ENCODE measurements at places on chromosomes 5 and 9.

GRCh38 chr5:64789457-64789856 is 20.7 kb downstream of the CWC27 start:
- no peak for DNase-seq

GRCh38 chr5:81533629-81534405 is 139.9 kb upstream of the ACOT12 start:
- no peak for DNase-seq

- DNase-seq, result no peak
Observed at GRCh38 chr9:133788045-133788818, 50.1 kb upstream of the SARDH start.

DNA sequence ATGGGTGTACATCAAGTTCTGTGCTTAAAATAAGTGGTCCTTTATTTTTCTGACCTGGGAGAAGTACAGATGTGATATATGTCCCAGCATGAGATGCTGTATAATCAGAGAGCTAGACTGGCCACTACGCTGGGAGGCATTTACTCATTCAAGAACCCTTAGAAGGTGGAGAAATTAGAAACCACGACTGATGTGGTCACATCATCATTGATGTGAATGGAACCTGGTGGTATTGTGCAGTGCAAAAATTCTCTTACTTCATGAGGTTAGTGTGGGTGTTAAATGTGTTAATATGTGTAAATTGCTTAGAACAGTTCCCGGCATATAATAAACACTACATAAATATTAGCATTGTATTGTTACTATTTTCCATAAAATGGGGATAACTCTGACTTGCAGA is 69.5 kb upstream of the CKMT2 start:
- DNase-seq, result no peak

DNA sequence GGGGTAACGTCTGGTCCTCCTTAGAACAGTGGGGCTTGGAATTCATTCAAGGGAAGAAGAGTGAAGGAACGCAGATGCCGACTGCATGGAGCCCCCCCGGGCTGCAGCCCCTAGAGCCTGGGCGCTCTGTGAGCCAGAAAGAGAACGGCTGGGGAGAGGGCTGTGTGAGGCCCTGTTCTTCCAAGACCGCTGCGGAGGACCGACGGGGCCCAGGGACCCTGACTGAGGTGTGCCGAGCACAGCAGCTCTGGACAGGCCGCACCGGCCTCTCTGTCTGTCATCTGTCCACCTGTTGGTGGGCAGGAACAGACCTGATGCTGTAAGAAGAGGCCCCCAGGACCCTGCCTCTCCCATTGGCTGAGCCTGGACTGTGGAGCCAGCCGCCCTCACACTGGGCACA is 7.7 kb upstream of the NOTCH1 start:
- no peak for DNase-seq

- no peak for DNase-seq
Observed at GRCh38 chr5:40041452-40041851, 616.7 kb upstream of the DAB2 start.

DNA sequence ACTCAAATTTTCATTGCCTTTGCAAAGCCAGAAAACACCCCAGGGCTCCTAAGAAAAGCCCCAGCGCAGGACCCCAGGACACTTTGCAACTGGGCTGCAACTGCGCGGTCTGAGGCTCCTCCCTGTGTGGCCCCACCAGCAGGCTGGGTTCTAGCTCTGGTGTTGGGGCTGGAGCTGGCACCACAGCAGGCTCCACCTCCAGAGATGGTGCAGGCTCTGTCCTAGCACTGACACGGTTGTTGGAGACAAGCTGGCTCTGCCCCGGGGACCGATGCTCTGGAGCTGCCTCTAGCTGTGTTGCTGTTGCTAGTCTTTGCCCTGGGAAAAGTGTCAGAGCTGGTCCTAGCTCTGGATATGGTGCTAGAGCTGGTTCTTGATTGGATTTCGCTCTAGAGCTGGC is 13.6 kb downstream of the LCN10 start:
- DNase-seq, result no peak

- peak; percentile 11 for DNase-seq
Observed at GRCh38 chr9:115035841-115036612, 81.9 kb downstream of the TNC start.

DNA sequence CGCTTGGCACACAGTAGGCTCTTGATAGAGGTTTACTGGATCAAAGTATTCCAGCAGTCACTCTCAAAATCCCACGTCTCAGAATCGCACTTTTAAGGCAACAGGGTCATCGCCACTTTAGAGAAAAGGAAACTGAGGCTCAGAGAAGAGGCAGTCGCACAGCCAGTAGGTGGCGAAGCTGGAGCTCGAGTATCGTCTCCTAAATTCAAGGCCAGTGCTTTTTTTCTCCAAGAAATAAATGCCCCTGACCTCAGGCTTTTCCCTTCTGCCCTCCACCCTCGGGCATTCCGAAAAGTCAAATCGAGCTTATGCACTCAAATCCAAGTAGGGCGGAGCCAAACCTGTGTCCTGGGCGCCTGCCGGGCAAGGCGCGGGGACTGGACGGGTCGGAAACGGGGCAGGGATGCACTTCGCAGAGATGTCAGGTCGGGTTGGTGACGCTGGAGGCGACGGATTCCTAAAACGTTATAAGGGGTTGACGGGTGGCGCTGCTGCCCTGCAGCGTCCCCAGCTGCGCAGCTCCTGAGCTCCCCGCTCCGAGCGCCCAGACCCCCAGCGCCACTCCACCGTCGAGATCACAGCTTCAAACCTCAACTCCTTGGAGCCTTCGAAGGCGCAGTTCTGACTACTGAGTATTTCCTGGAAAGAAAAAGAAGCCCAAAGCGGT is 4.7 kb upstream of the FOXB2 start:
- no peak for DNase-seq

GRCh38 chr9:136552117-136552703 is 6.4 kb upstream of the NOTCH1 start:
- DNase-seq, result no peak

DNA sequence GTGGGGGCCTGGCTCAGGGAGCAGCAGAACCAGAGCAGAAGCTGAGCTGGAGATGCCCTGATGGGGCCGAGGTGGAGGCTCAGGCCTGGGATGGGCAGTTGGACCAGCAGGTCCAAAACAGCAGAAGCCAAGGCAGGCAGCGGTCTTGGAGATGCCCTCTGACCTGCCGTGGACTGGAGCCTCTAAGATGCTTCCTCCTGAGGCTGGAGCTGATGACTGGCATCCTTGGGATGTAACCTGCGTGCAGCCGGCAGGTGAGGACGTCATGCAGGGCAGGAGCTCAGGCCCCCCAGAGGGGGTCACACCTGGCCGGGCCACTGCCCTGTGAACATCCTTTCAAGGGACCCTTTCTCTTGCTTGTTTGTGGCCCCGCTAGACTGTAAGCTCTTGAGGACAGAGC is 162.0 kb downstream of the RGS3 start:
- DNase-seq, result no peak

DNA sequence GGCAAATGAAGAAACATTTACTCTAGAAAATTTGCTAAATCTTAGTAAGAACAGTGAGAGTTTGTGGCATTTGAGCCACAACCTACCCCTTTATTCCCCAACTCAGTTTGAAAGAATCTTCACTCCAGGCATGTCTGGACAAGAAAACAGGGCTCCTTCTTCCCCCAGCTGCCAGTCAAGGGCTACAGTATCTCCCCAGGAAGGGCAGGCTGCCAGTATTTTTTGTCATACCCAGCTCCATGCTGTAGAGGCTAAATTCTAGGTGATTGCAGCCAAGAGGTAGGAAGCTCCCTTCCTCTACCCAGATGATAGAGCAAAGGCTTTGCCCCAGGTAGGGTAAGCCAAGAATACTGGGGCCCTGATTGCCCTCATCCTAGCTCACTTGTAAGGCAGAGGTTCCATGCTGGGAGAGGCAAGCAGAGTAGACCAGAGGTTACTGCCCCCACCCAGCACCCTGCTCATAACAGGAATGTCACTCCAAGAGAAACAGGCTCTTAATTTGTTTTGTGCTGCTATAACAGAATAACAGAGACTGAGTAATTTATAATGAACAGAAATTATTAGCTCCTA is 20.0 kb upstream of the GRPEL2 start:
- DNase-seq, result no peak

DNA sequence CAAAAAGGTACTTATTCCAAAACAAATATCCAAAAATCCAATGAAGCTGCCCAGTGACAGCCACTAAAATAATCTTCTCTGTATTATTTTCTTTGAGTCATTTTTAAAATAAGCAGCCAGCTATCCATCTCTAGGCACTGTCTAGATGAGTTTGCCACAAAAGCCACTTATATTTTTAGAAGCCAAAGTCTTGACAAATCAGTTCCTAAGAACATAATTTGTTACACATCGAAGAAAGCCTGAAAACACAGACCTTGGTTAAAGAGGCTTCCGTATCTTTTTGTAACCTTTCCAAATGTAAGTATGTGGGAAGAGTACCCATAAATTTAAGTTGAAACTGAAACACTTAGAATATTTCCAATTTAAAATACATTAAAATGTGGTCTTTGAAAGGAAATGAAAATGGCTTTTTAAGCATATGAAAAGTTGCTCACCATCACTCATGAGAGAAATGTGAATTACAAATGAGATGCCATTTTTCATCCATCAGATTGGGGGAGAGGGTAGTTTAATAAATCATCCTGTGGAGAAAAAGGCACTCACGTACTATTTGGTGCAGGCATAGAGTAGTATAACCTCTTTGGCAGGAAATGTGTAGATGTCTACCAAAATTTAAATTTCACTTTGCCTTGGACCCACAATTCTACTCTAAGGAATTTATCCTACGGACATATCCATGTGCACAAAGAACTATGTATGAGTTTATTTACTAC is 180.4 kb downstream of the MLLT3 start:
- no peak for DNase-seq

DNA sequence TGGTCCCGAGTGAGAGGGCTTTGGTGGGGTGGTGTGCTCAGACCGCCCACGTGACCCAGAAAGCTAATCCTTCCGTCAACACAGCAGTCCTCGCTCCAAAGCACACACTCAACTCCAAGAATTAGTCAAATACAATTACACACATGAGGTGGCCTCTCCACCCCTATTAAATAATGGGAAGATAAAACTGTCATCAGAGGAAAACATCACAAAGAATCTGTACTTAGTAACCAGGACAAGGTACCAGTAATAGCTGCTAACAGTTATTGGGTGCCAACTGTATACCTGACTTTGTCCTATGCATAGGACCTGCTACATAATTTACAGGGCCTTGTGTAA is 222.8 kb downstream of the HSPA4 start:
- no peak for DNase-seq

DNA sequence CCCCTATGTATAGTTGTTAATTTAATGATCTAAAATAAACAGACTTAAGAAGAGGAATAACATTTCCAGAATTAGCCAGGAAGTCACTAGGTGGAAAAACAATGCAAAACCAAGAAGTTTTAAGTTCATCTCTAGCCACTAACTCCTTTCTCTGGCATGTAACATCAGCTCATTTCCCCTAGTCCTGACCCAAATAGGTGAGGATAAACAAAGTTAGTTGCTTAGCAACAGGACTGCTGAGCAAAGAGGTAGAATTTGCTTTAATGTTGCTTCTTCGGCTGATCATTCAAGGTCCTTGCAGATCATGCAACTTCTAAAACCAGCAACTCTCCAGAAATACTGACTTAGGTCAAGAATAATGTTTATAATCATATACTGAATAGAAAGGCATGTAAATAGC is 675.8 kb downstream of the CETN3 start:
- DNase-seq, result no peak

GRCh38 chr5:86795659-86796058 is 177.9 kb downstream of the COX7C start:
- no peak for DNase-seq

- DNase-seq, result no peak
Observed at GRCh38 chr5:15383469-15383868, 116.5 kb upstream of the FBXL7 start.

GRCh38 chr5:68548959-68549676 is 333.6 kb downstream of the PIK3R1 start:
- no peak for DNase-seq

DNA sequence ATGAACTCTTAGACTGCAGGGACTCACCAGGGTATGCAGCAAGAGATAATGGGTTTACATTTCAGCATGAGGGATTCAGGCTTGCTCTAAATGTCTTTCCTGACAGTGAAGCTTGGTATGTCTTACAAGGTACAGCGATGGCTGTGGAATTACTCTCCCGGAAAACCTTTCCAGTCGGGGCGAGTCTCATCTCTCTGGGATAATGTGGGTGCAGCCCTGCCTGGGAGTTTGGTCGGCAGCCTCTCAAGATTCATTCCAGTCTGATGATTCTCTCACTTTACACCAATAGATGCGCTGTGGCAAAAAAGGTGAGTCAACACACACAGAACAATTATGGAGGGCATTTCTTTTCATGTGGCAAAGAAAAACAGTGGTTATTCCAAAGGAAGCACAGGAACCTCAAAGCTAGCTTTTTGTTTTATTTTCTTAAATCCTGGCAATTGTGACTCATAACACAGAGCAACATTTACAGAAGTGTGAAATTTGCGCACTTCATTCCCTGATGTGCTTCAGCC is 190.3 kb downstream of the DCP2 start:
- DNase-seq, result peak; percentile 76

- no peak for DNase-seq
Observed at GRCh38 chr9:106689089-106689488, 173.9 kb upstream of the ZNF462 start.

GRCh38 chr5:122447072-122447471 is 135.0 kb downstream of the SNCAIP start:
- DNase-seq, result no peak

DNA sequence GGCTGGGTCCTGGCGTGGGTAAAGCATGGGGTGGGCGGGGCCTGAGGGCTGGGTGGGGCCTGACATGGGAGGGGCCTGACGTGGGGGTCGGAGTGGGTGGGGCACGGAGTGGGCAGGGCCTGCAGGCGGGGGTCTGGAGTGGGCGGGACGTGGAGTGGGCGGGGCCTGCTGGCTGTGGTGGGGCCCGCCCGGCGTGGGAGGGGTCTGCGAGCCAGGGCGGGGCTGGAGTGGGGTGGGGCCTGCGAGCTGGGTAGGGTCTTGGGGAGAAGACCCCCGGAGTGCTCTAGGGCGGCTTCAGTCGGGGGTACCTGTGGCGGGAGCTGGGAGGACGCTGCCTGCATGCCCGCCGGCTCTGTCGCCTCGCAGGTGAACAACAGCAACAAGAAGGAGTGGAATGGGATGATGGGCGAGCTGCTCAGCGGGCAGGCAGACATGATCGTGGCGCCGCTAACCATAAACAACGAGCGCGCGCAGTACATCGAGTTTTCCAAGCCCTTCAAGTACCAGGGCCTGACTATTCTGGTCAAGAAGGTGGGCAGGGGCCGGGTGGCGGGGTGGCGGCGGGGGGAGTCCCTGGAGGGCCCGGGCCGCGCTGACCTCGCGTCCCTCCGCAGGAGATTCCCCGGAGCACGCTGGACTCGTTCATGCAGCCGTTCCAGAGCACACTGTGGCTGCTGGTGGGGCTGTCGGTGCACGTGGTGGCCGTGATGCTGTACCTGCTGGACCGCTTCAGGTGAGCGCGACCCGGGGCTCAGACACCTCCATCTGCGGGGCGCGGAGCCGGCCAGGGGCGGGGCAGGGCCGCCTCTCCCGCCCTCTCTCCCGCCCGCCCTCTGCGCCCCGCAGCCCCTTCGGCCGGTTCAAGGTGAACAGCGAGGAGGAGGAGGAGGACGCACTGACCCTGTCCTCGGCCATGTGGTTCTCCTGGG is 8.0 kb downstream of the LRRC26 start:
- DNase-seq, result no peak

GRCh38 chr9:115804206-115804605 is 349.4 kb upstream of the PAPPA start:
- DNase-seq, result no peak

Data from LoVo (cell line).